ENCODE measurements at places on chromosomes 2 and 18.

GRCh38 chr18:63741769-63742168 is 33.4 kb upstream of the SERPINB7 start:
- peak; percentile 11 for DNase-seq

GRCh38 chr18:11736656-11737055 is 47.6 kb downstream of the GNAL start:
- DNase-seq: no peak

DNA sequence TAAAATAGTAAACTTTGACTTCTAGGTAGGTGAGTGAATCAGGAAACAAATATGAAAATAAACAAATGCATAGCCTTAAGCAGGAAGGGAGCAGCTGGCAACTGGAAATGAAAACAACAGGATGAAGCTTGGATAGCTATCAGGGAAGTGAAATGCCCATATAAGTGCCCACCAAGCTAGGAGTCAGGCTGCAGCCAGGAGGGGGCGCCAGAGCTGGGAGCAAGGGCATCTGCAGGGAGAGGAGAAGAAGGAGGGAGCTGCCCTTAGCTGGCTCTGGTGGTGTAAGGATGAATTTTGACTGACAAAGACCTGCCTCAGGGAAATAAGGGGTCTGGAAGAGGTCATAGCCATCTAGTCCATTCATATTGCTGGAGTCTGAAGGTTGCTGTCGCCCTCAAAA is 298.3 kb downstream of the TDRD15 start:
- no peak for DNase-seq

DNA sequence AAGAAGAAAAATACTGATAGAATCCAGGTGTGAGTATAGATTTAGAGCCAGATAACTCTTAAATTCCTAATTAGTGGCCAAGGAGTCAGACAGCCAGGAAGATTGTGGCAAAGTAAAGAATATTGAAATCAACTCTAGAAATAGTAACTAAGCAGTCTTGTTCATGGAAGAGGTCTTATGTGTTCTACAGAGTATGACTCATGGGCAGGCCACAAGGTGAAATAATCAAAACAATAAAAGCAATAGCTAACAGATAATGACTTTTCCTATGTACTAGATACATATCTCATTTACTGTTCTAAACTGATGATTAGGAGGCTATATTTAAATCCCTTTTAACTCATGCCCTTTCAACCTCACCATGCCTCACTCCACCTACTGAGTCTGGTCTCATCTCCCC is 227.4 kb upstream of the COL3A1 start:
- no peak for DNase-seq

DNA sequence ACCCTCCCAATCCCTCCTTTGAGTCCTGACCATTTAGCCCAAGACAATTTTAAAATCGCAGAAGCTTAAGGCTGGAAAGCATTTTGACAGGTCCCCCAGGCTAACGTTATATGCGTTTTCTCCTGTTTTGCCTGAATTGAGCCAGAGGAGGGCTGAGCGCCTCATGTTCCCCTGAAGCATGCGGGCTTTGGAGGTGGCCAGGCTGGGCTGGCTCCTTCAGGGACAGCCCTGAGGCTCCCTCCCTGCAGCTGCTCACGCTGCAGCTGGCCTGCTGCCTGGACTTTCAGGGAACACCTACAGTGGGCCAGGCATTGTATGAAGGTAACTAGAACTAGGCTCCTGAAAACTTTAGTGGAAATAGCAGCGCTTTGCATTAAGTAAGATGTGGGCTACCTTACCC is 179.2 kb downstream of the ACKR3 start:
- no peak for DNase-seq

GRCh38 chr18:79422022-79422782 is 26.5 kb downstream of the NFATC1 start:
- no peak for DNase-seq

DNA sequence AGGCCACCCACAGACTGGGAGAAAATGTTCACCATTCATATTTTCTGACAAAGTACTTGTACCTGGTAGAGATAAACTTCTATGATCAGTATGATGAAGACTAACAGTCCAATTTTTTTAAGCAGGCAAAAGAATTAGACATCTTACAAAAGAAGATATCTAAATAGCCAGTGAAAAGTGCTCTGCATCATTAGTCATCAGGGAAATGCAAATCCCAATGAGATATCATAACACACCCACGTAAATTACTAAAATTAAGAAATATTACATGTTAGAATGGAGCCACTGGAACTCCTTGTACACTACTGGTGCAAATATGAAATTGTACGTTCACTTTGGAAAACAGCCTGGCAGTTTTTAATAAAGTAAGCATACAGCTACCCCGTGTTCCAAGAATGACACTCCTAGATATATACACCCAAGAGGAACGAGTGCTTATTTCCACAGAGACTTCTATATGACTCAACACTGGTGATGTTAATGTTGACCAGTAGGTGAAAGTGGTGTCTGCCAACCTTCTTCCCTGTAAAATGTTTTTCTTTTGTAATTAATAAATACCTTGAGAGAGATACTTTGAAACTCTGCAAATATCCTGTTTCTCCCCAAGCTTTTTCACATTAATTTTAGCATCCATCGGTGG is 80.3 kb downstream of the NPAS2 start:
- DNase-seq: no peak

DNA sequence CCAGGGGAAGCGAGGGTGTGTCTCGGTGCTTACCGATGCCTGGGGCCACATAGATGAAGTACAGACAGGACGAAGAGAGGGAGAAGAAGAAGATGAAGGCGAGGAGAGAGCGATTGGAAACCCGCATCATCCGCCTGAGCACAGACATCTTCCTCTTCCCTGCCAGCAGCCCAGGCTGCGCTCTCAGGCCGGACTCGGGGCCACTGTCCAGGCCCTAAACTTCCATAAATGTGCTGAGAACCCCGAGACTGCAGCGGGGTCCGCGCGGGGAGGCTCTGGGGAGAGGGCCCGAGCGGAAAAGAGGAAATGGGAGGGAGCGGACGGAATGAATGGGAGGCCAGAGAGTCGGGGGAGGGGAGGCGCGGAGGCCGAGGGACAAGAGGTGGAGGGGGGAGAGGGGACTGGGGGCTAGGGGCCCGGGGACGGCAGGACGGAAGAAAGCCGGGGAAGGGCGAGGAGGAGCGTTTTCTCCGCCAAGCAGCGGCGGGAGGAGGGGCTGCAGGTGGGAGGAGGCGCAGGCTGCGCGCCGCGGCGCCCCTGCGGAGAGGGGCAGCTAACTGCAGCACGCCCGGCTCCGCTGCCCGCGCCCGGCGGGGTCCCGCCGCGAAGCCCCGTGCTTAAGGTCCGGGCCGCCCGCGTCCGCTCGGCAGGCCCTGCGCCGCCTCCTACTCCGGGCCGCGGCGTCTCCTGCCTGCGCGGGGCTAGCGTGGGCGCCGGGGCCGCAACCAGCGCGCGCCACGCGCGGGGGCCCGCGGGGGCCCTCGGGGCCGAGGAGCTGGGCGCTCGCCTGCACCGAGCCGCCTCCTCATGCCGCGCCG is at the start of gene B4GALT6:
Gene B4GALT6, minus strand, starts transcription at position 303 of the 818 bp plus-strand sequence. Its CDS starts 155 bp downstream, at position 148.
- peak; percentile 22 for DNase-seq

- DNase-seq: peak; percentile 85
Observed at GRCh38 chr2:64354857-64355680, 98.9 kb upstream of the LGALSL start.

DNA sequence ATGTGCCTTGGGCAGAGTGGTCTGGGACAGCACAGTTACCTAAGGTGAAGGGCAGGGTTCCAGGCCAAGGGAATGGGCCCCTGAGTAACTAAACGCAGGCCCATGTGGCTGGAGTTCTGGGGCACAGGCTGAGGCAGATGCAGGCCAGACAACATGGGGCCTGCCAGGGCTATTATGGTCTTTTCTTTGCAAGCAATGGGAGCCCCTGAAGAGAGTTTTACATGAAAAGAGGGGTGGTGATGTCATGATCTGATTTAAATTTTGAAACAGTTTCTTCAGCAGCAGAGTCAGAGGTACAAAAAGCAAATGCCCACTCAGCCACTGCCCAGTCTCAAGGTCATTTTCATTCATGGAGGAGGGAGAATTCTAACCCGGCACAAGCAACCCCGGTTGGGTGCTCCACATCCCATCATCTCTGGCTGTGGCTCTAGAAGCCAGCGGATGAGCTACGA is 5.6 kb downstream of the CHST10 start:
- no peak for DNase-seq

GRCh38 chr2:20439193-20439475 is 7.7 kb upstream of the RHOB start:
- DNase-seq: no peak

DNA sequence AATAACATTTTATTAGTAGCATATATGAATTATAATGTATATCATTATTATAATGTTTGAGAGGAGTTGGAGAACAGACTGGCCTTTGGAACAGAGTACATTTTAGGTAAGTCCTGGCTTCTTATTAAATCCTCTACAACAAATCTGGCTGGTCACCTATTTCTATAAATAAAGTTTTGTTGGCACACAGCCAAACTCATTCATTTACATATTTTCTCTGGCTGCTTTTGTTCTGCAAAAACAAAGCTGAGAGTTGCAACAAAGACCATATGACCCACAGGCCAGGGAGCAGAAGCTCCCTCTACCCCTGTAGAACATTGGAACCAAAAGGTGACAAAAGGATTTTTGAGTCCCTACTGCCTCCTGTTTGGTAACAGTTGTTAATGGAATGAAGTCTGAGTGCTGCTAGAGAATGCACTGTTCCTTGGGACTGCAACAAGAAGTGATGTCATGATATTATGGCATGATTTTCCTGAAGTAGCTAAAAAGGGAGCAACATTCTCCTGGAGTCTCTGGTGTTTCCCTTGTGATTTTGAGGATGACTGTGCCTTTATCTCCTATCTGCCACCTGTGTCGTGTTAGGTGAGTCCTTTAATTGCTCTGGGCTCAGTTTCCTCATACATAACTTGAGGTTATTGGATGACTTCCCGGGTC is 22.0 kb upstream of the SP9 start:
- no peak for DNase-seq

DNA sequence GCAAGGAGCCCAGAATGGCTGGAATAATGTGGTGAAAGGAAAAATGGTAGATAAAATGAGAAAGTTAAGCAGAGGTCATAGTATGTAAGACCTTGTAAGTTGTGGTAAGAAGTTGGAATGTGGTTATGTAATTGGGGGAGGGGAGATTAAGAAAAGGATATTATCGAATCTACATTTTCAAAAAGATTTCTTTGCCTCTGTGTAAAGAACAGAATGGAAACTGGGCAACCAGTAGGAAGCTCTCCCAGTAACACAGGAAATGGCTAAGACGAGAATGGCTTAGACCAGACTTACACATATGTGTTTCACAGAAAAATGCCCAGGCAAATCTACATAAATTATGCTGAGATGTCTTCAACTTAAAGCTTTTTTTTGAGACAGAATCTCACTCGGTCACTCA is 13.2 kb downstream of the MEMO1 start:
- DNase-seq: no peak

DNA sequence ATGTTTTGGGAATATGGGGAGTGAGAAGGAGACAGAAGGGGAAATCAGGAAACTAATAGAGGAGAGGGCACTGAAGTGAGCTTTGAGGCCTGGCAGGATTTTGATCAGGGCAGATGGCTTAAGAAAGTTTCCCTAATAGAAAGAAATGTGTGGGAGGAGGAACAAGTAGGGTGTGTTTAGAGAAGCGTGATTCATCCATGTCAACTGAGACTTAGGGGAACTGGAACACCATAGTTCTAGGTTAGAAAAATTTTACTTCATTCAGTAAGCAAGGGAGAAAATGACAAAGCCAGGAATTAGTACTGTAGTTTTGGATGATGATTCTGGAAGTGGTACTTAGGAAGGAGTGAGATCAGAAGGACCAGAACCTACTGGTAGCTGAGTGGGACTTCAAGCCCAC is 296.0 kb downstream of the PLCL1 start:
- DNase-seq: peak; percentile 6

GRCh38 chr18:56413862-56414261 is 224.5 kb downstream of the TXNL1 start:
- DNase-seq: no peak

GRCh38 chr2:121297217-121297830 is 12.3 kb upstream of the TFCP2L1 start:
- peak; percentile 36 for DNase-seq

DNA sequence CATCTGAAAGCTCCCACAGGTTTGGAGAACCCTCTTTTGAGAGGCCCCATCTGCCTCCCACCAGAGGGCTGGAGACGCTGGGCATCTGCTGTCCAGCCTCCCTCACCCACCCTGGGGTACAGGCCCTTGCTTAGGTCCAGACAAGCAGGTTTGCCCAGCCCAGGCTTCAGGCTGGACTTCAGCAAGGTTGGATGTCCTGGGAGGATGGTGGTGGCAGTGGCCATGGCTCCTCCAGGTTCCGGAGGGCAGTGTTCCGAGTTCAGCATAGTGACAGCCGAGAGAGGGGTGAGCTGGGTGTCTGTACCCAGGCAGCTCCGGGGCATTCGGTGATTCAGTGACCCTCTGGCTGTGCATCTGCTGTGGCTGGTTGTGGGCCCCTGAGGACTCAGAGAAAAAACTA is 58.2 kb upstream of the HDAC4 start:
- no peak for DNase-seq

DNA sequence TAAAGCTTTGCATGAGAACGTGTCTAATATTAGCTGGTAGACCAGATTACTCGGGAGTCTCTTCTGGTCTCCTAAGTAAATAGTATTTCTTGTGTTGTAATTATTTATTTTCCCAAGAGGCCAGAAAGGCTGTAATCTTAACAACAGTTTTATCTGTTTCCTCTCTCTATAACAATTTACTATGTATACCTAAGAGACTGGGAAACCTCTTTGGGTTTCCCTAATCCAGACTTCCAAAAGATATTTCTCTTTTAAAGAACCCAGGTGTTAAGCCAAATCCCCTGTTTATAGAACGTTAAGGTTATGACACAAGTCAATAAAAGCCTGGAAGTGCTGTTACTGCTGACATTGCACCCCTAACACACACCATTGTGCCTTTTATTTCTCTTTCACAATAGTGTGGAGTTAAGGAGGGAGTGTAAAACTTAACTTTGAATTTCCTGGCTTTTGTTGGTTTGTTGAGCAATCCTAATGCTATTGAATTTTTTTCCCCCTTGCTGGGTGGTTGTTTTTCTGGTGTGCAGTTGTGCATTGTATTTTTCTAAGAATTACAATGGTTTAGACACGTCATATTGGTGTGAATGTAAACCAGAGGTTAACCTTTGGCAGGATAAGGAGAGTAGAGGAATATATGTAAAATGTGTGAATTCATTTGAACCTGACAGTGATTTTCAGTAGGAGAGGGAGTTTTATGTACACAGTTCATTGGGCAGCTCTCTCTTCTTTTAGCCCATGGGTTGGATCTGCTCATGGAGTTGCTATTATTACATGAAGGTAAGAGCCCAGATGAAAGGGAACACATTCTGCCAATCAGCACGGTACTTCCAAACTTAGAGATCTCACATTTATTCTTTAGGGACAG is 192.8 kb downstream of the MTX2 start:
- no peak for DNase-seq

- DNase-seq: peak; percentile 91
Observed at GRCh38 chr2:15912203-15912602, 28.1 kb upstream of the MYCN start.

DNA sequence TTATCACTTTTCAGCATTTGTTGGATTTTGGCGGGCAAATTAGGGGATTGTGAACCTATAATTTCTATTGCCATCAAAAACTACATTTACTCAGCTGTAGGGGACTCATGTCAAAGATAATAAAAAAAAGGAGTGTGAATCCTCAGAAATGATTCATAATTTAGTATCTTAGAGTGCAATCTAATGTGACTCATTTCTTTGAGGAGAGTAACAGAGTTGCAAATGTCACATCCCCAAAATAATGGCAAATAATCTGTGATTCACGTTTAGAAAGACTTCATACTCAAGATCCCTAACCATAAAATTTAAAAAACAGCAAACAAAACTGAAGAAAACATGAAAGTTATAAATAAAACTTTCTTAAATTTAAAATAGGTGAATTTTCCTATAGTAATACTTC is 373.0 kb downstream of the CDH2 start:
- no peak for DNase-seq

All from RWPE1 (cell line).